Stimulated activated CD8-positive, alpha-beta memory T cell treated with anti-CD3 and anti-CD28 coated beads, Interleukin-7, amount 100 ng/mL, for 4 hours (primary cell): ENCODE measurements at places on chromosomes 5 and 9.

DNA sequence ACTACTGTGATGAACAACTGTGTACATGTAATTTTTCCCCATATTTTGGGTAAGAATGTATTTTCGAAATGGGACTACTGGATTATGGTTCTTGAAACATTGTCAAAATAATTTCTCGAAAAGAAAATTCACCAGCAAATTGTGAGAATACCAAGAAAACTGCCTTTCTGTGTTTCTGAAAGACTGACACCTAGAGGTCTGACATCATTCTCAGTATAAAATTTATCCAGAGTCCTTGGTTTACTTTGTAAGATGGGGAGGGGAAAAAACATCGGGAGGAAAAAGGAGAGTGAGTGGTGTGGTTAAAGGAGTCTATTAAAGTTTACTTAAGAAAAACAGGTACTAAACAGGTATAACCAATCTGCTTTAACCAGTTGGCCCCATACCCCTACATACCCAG, 149.2 kb downstream of the CEP120 start:
- no peak for DNase-seq

- no peak for DNase-seq
Measured at GRCh38 chr9:77534376-77535057, 113.6 kb downstream of the GNA14 start.

DNA sequence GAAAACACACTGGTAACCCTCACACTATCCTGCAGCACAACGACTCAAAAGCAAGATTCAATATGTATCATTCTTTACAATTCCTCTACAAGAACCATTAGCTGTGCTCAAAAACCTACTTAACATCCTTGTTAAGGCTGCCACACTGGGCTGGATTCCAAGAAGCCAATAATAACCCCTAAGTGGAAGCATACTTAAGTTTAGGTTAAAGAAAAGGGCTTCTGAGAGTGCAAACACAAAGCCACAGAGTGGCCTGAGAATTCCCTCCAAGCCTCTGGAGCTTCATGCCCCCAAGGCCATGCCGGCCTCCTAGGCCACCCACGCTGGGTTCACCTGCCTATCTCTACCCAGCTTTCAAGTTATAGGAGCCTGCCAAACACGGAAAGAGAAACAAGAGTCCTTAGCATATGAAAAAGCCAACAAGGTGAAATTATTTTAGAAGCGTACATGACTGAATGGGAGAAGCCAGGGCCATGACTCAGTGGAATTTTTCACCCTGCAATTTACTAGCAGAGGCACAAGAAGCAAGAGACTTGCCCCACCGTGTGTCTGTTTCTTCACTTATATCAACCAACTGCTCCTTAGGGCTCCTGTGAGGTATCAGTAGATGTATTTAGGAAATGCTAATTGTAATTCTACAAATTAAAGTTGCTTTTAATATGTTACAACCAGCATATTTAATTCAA, 293.0 kb downstream of the SPOCK1 start:
- no peak for DNase-seq

- DNase-seq, result no peak
Measured at GRCh38 chr9:91496351-91496750, 72.7 kb upstream of the NFIL3 start.

- DNase-seq, result no peak
Measured at GRCh38 chr5:39422728-39423285, 2.0 kb downstream of the DAB2 start.

- DNase-seq, result no peak
Measured at GRCh38 chr5:169796731-169797130, 159.7 kb downstream of the DOCK2 start.

DNA sequence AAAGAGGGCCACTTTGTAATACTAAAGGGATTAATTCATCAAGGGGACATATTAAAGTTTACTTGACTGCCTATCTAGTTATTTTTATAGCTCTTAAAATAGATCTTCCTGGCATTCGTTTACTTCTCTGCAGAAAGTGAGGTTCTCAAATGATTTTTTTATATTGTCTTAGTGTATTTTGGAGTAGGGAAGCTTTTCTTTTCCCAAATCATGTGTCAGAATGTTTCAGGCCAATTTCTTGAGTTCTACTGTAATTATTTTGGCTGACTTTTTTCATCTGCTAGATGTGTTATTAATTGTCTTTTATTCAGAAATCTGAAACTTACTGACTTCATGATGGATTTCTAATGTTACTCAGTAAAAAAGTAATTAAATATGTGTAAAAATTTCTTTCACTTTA, 60.2 kb upstream of the FBXL7 start:
- no peak for DNase-seq

GRCh38 chr5:34510002-34510401, 146.1 kb upstream of the RAI14 start:
- DNase-seq, result no peak

DNA sequence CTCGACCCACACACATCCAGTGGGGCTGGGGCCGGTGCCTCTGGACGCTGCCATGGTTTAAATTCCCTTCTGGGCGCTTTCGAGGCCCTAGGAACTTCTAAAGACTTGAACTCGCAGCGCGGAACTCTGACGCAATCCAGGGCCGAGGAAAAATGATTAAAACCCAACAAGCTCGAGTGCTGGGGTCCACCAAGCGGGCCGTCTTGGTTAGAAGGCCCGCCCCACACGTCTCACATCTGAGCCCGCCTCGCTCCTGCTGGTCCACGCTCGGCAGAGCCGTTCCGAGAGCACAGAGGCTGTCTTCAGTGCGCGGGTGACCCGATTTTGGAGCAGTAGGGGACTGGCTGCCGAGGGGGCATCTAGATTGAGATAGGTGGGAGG, 1.5 kb downstream of the CRHBP start:
- no peak for DNase-seq

GRCh38 chr5:142245786-142246185, 79.0 kb downstream of the SPRY4 start:
- DNase-seq, result no peak

DNA sequence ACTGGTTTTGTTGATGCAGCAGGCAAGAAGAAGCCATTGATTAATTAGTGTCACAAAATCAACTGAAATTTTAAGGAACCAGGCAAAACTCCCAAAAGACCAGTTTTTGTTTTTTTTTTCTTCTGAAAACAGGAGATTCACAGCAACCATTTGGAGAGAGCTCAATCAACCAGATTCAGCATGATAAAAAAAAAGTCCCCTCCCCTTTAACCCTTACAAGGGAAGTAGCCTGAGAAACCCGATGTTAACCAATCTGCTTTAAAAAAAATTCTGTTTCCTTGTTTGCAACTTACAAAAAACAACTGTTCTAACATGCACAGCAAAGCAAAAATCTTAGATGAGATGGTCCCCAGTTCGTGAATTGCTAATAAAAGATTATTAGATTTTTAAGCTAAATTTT, 59.7 kb downstream of the HMHB1 start:
- DNase-seq, result no peak

DNA sequence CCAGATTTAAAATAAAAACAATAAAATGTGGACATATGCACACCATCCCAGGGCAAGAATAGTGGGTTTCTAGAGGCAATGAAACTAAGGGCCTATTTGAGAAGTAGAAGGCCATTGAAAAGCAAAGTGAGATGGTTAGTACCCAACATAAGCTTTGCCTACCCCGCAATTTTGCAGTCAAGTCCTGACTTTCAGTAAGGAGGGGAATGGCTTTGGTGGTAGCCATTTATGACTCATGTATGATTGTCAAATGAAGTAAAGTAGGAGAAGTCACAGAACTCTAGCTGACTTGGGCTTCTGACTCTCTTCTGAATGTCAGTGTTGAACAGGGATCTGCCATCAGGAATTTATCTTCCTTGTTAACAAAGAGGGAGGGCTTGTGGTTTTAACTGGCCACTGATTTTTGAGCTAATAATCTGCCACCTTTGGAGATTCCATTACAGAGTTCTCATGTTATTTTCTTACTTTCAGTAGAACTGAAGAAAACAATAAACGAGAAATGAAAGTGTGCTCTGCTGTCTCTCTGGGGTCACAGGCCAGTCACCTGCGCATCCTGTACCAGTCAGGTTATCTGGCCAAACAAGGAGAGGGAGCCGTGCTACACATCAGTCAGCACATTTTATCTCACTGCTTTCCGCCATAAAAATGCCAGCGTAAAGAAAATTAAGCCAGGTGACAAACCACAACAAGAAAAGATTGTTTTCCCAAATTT, 14.3 kb upstream of the SNCAIP start:
- DNase-seq, result no peak

GRCh38 chr5:133322743-133323142, 270.9 kb downstream of the HSPA4 start:
- DNase-seq, result no peak

- DNase-seq, result no peak
Measured at GRCh38 chr9:126443144-126443543, 116.5 kb downstream of the MVB12B start.

GRCh38 chr9:134618163-134618832, 23.3 kb upstream of the COL5A1 start:
- no peak for DNase-seq

- no peak for DNase-seq
Measured at GRCh38 chr9:94875300-94876020, 149.0 kb downstream of the AOPEP start.

- DNase-seq, result no peak
Measured at GRCh38 chr9:119366909-119367682, 2.1 kb downstream of the BRINP1 start.
